ENCODE measurements at places on chromosomes 3 and 15.

GRCh38 chr15:78937132-78937739 lies 7.6 kb downstream of the CTSH start:
- no peak for DNase-seq

DNA sequence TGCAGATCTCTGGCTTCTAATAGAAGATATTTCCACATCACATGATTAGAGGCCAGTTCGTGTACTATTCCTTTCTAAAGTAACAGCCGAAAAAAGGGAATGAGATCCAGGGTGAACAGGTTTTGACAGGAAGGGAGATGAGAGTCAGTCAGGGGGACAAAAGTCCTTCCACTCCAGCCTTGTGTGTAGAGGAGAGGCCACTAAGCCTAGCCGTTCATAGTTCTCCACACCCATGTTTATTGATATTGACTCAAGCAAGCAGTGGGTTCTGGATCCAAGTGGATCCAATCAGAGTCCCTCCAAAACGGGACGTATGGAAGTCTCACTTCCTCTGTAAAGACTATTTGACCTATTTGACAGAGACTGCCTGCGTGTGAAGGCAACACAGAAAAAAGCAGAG lies 80.4 kb upstream of the LRIG1 start:
- no peak for DNase-seq

GRCh38 chr15:81270781-81271491 lies 53.0 kb downstream of the STARD5 start:
- no peak for DNase-seq

- DNase-seq = no peak
Observed at GRCh38 chr15:57364282-57365007, 11.9 kb upstream of the CGNL1 start.

- DNase-seq = peak; percentile 97
Observed at GRCh38 chr3:18223571-18223970, 201.6 kb downstream of the SATB1 start.

- DNase-seq = peak; percentile 19
Observed at GRCh38 chr3:45224824-45225464, 1.1 kb downstream of the TMEM158 start.

- peak; percentile 49 for DNase-seq
Observed at GRCh38 chr15:43133430-43134156, at the start of gene TMEM62. TMEM62 (plus strand) TSS chr15:43133586; CDS start chr15:43133803, 217 bp downstream.

All from bone marrow (tissue), 2 donors.